AG04450 (cell line): ENCODE measurements at places on chromosomes 13 and 19.

GRCh38 chr13:70375718-70376117 is 267.5 kb upstream of the KLHL1 start:
- DNase-seq: no peak

GRCh38 chr19:21611659-21612402 is 106.4 kb downstream of the ZNF429 start:
- no peak for DNase-seq

DNA sequence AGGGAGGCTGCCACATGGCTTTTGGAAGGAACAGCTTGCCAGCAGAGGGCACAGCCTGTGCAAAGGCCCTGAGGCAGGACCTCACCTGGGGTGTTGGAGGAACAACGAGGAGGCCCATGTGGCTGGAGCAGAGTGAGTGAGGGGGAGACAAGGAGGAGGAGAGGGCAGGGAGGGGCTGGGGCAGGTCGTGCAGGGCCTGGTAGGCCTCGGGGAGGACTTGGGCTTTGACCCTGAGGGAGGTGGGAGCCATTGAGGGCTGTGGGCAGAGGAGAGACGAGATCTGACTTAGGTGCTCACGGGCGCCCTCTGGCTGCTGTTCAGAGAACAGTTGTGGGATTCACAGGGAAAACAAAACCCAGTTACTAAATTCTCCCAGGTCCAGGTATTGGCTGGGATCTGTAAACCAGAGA is 25.2 kb downstream of the ZNRF4 start:
- DNase-seq: no peak

- DNase-seq: no peak
Measured at GRCh38 chr13:44872751-44873150, 116.5 kb downstream of the NUFIP1 start.

DNA sequence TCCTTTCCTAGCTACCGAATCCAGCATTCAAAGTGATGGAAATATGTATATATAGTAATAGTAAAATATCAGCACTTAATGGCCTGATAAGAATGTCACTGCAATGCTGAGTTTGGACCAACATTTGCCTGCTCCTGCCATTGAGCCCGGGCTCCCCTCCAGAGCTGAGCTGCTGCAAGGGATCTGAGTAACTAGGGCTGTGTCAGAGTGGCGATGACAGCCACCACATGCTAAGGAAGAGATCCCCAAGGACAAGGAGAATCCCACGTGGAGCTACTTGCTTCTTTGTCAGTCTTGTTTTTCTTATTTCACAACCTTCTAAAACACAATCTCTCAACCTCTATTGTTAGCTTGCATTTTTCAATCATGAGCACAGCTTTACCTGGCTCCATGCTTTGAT is 19.5 kb upstream of the ALOX5AP start:
- DNase-seq: no peak

- no peak for DNase-seq
Measured at GRCh38 chr19:5558101-5558621, 9.6 kb downstream of the TINCR start.

DNA sequence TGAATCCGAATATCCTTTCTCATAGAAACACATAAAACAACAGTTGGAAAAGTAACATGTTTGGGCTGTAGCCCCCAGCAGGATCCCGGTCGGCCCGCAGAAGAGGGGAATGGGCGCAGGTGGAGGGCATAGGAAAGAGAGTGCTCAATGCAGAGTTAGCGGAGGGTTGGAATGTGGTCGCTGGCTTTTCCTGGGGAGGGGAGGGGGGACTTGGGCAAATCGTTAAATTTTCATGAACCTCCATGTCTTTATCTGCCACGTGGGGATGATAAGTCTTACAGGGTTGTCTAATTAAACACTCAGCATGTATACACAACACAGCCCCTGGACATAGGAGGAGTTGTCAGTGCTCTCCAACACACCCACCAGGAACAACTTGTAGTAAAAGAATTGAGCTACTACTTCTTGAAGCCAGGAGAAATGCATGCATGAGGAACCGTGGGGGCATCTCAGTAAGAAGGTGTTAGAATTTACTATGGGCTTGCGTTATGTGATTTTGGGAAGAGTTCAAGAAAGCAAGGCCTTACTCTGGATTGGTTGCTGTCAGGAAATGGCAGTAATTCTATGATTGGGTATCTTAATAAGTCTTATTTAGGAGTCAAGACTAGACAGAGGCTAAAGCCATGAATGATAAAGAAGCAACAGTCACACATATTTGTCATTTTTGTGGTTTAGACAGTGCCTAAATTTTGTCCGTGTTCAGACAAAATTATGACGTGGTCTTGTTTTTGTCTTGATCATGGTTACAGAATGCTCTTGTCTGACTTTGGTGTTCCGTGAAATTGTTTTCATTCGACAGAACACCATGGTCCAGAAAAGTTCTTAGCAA is 671 bp upstream of the SLC46A3 start:
- DNase-seq: no peak

- DNase-seq: no peak
Measured at GRCh38 chr13:68736961-68737360, 1370.7 kb upstream of the ATXN8OS start.

GRCh38 chr13:26541678-26542568 is 15.6 kb upstream of the WASF3 start:
- DNase-seq: no peak

DNA sequence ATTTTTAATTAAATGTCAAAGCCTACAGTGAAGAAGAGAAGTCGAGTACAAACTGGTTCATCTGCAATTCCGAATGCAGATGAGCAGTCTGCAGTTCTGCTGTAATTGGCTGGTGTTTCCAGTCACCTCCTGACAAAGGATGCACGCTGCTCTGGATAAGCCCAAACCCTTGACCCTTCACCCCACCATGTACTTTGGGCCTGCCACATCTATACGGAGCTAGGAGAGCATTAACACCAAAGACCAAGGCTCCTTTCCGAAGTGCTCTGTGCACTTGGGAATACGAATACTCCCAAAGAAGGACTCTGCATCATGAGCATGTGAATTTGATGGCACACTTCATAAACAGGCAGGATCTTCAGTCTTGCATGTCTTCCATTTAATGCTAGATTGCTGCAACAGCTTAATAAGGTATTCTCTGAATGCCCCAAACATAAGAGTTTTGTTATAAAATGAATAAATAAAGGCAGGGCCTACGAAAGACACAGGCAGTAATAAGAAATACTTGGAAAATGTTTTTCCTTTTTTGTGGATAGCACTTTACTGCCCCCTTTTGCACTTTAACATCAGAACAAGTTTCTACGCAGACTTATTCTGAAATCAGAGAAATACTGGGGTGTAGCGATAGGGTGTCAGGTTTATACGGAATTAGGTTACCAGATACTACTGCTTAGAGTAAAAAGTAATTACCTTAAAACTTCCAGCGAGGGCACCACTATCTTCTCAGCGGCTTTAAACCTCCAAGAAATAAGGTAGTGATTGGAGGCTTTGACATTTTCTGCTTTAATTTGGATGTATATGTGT is 15.0 kb downstream of the EFNB2 start:
- no peak for DNase-seq

DNA sequence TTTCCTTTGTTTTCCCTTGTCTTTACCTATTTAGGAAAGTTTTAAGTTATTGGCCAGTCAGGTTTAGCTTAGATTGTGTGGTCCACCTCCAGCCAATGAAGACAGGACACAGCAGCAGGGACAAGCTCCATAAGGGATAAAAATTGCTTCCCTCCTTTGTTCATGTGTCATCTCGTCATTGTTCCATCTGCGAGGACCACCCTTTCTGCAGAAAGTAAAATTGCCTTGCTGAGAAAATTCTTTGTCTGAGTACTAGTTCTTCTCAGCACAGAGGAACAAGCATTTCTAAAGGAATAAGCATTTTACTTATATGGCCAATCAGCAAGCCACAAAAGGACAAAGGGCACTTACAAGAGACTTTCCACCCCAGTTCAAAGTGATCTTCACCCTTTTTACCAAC is 11.4 kb downstream of the ZNF560 start:
- DNase-seq: no peak

- DNase-seq: no peak
Measured at GRCh38 chr13:93496985-93497673, 270.5 kb downstream of the GPC6 start.

DNA sequence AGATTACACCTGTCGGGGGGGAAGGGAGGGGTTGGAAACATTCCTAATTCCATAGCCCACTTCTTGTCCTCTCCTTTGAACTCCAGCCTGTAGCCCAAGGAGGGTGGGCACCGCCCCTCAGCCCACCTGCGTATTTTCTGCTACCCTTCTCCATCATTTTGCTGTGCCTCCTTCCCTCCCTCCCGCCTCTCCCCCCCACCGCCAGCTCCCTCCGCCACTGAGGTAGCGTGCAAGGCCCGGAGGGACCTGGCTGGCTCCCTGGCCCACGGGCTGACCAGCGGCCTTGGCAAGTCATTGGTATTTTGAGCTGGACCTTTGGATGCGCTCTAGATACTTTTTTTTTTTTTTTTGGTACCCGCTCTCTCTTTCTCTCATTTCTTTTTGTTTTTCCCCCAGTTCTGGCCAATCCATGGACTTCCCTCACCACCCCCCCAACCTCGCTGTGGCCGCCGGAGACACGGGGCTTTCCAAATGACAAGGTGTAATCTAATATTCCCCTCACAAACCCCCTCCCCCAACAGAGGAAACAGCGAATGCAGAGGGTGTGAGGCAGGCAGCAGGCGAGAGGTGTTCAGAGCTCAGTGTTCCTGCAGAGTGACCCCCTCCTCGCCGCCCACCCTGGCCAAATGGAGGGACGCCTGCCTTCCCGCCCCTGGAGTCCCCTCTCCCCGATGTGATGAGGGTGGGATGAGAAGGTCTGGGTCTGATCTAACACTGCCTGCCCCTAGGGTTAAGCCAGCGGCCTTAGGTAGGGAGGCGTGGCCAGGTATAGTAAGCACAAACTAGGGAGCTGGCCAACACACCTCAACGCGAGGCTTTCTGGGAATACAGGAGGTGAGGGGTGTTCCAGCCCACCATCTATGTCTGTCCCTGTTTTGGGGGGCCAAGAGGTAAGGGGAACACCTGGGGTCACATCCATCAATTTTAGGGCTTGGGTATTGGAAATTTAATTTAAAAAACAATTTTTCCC is 89.2 kb downstream of the PTPRS start:
- no peak for DNase-seq

GRCh38 chr13:34364633-34365032 is 546.7 kb downstream of the RFC3 start:
- no peak for DNase-seq

GRCh38 chr13:23739596-23739995 is 149.6 kb downstream of the MIPEP start:
- no peak for DNase-seq

DNA sequence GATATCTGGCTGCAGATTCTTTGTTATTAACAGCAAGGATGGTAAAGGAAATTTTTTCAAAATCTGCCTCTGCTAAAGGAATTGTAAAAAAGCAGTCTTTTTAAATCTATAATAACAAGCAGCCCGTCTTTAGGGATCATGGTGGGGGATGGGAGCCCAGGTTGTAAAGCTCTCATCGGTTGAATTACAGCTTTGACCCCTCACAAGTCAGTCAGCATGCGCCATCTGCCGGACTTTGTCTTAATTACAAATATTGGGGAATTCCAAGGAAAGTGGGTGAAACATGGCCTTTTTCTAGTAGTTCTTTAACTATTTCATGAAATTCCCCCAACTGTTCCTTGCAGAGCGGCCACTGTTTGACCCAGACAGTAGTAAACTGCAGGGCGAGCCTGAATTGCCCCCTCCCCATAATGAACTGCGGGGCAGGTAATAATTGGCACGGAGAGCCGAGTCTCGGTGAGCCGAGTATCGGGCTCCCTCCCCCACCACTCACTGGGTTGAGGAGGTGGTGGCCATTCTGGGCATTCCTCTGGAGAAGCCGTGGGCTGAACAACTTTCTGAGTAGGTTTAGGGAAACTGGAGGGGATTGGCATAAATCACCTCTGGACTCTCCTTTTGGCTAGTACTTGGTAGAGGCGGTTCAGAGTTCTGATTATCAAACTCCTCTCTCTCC is 11.6 kb downstream of the ZNF578 start:
- no peak for DNase-seq

DNA sequence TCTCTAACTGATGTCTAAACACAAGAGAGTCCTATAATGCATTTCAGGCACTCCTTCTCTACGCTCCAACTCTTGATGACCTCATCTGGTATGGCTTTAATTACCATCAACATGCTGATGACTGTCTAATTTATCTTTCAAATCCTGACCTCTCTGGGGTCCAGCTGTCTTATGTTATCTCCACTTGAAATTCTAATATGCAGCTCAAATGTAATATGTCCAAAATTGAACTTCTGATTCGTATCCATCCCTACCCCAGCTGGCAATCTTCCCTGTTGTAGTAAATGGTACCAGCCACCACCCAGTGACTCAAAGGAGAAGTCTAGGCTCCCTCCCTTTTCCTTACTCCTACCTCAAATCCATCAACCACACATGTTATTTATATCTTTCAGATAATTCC is 288.0 kb upstream of the SLC10A2 start:
- DNase-seq: no peak

- DNase-seq: peak; percentile 18
Measured at GRCh38 chr13:23081220-23081619, 99.6 kb upstream of the SGCG start.

GRCh38 chr13:49502954-49503353 is 7.2 kb downstream of the PHF11 start:
- DNase-seq: no peak

GRCh38 chr13:46796515-46797474 is at the start of gene ESD:
ESD (minus strand) TSS chr13:46797161; CDS start chr13:46791413, 5,748 bp downstream.
- peak; percentile 67 for DNase-seq

DNA sequence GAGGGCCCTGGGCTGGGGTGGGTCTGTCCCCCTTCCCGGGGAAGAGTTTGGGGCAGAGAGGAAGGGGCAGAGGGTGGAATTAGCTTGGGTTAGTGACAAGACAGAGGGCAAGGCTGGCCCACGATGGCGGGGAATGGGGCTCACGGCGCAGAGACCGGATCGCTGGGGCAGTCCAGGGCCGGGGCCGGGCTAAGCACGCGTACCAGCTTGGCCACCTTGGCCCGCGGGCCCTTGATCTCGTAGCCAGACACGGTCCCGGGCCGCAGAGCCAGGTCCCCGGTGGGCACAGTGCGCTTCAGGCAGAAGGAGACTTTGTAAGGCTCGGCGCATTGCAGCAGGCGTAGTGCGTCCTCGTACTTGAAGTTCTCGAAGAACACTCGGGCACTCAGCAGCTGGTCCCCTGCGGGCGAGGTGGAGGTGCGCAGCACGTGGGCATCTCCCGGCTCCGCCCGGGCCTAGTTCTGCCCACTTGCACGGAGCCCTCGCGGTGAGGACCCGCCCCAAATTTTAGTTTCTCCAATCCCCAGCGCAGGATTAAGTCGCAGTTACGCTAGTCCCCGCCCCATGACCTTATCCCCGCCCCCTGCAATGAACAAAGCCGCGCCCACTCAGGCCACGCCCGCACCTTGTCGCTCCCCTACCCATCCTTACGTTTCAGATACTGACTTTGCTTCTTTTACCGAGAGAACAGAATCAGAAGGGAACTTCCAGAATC is 8.6 kb upstream of the HIPK4 start:
- no peak for DNase-seq

DNA sequence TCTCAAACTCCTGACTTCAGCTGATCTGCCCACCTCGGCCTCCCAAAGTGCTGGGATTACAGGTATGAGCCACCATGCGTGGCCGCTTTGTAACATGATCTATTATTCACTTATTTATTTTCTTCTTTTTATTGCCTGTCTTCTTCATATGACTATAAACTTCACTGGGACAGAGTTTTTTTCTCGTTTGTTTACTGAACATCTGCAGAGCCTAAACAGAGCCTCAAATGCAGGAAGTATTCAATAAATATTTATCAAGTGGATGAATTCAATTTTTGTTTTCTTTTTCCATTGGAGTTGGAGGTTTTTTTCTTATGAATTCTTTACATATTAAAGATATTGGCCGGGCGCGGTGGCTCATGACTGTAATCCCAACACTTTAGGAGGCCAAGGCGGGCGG is 54.7 kb downstream of the SKA3 start:
- no peak for DNase-seq
